Left cardiac atrium (tissue), 4 donors: ENCODE measurements at places on chromosomes 7 and 10. TPM values are rescaled to one million over a fixed set of nuclear protein-coding genes. Genes with fewer than 3 reads are reported as not detected.

Gene ANKRD61
- total RNA-seq, result 0.29 TPM

Gene STRA8
- not detected for total RNA-seq

GRCh38 chr10:43226851-43227845, 39.7 kb downstream of the RASGEF1A start:
- DNase-seq, result peak; percentile 8

- DNase-seq, result no peak
These were observed 44.0 kb upstream of the CRTAC1 start for GRCh38 chr10:98074315-98074911.

DNA sequence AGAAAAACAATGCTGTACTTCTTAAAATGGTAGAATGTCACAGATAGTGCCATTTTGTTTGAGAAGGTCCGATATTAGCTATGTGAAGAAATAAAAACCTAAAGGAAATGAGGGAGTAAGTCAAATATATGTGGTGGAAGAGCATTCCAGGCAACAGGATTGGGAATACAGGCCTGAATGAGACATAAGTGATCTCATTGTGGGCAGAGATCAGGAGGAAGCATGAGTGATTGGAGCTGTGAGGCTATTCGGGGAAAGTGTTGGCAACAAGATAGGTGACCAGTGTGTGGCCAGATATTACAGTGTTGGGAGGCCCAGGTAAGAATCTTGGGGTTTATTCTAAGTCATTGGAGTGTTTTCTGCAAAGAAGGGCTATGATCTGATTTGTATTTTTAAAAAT, 41.3 kb upstream of the AGMO start:
- DNase-seq, result no peak

- DNase-seq, result no peak
These were observed 172.9 kb downstream of the LRRC4 start for GRCh38 chr7:127858091-127858914.

GRCh38 chr7:77453531-77453930, 37.4 kb upstream of the GSAP start:
- DNase-seq, result no peak
